ENCODE measurements at places on chromosomes 6 and 20.
A peak's percentile ranks its signal among the peaks of the same experiment; 100 is the strongest.

- peak; percentile 89 for DNase-seq
These were observed 11.9 kb downstream of the GPX5 start for GRCh38 chr6:28537509-28538140.

GRCh38 chr20:24632581-24632980, 163.2 kb downstream of the SYNDIG1 start:
- DNase-seq = peak; percentile 41

- DNase-seq = no peak
These were observed 89.9 kb downstream of the AKAP7 start for GRCh38 chr6:131225127-131225526.

DNA sequence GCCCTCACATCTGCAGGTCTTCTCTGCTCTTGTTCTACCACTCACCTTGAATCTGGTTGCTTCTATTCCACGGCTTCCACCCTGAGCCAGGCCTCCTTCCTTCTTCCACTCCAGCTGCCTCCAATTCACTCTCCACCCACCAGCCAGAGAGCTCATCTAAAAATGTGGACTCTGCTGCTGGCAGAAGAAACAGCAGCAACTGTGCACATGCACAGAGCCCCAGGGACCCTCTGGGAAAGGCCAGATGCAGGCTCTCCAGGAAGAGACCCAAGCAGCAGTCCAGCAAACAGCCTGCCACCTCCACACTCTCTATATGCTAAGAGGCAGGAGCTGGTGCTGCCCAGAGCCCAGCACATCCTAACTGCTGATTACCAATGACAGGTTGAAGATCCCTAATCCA, 162.6 kb upstream of the TOP1 start:
- DNase-seq = no peak

DNA sequence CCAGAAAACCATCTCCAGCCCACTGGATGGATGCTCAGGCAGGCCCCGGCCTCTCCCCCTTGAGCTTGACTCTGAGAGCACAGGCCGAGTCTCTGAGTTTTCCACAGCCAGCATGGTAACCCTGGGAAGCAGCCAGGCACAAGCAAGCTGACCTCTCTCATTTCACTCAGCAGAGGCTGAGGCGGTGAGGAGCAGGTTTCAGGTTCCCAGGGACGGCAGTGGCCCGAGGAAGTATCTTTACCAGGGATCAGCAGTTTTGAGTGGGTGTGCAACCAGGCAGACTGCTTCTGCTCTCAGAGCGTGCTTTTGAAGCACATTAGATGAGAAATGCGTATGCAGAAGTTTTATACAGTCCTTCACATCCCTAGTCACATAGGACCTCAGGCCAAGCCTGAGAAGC, 12.6 kb downstream of the HCK start:
- DNase-seq = no peak

Data from NCI-H69 (cell line).